Activated T-cell treated with anti-CD3 and anti-CD28 coated beads, Interleukin-2, amount 50 U/mL, for 1 hour (primary cell): ENCODE measurements at places on chromosomes 12 and 14.

DNA sequence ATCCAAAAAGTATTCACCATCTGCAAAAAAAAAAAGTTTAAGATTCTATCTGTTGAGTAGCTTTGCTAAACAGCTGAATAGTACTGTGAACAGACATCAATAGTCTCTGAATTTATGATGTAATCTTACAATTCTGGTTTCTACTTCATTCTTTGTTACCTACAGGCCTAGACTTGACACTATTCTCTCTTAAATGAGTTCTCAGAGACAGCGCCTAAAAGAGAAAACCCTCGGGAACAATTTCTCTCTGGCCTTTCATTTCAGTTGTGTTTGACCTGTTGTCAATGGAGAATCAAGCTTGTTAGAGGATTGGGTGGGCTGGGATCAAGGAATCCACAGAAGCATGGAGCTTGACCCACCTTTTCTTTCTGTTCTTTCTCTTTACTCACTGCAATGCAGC, 5.9 kb upstream of the TWF1 start:
- DNase-seq: no peak

- peak; percentile 59 for DNase-seq
Measured at GRCh38 chr14:104794099-104794498, 1.4 kb downstream of the AKT1 start.

GRCh38 chr14:32039401-32040030, 37.6 kb upstream of the ARHGAP5 start:
- no peak for DNase-seq

- no peak for DNase-seq
Measured at GRCh38 chr14:96698960-96699539, 98.1 kb upstream of the VRK1 start.

GRCh38 chr12:1324910-1325309, 269.5 kb downstream of the FBXL14 start:
- no peak for DNase-seq

DNA sequence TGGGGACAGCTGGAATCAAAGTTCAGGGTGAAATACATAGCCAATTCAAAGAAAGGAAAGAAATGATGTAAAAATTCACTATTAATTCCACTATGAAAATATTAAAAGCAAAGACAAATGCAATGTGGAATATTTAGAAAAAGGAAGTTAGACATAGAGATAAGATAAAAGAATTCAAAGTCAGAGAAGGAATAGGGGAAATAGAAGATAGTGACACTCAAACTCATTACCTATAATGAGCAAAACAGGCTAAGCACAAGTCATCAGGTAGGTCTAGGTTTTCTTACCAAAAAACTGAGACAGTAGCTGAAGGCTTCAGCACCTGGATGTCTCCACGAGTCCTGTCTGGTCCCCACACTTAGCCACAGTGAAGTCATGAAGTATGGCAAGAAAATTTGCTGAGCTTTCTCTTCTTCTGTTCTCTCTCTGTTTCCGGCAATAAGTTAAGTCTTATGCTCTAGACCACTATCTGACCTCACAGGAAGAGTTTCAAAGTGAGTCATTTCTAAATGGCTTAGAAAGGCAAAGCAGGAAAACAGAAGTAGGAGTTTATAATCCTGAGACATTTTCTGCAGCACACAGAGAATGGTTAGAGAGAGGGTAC, at the start of gene C3AR1:
C3AR1 (minus strand) TSS at position 369 of the 604 bp plus-strand sequence. CDS start 6,174 bp downstream, outside the sequence.
- DNase-seq: peak; percentile 47

DNA sequence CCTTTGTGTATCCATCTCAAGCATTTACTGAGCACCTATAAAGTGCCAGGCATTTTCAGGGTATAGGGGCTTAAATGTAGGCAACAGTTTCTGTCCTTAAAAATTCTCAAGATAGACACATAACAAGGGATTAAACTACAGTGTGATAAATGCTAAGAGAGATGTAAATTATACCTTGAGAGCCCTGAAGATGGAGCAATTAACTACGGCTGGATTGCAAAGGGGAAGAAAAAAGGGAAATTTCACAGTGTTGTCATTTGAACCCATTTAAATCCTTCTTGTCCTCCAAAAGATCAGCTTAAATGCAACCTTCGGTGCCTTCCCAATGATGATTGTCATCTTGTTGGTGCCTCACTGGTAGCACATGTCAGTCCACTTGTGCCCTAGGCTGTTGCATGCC, 11.5 kb upstream of the IL26 start:
- DNase-seq: no peak

GRCh38 chr14:69606258-69607184, 4.9 kb upstream of the SUSD6 start:
- DNase-seq: no peak

DNA sequence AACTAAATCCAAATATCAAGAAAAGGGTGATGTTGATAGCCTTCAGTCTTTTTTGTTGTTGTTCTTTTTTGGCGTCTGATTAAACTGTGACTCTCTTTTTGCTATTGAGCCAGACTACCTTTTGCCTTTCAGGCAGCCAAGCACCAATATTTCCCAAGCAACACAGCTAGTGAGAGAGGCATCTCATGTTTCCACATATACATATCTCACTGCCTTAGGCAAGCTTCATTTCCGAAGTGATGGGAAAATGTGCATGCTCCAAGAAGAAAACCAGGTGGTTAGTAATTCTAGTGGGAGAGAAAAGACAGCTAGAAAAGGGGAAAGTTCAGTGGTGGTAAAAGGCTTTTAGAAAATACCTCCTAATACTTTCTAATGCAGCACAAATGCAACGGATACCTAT, 277.7 kb downstream of the TMTC2 start:
- no peak for DNase-seq

DNA sequence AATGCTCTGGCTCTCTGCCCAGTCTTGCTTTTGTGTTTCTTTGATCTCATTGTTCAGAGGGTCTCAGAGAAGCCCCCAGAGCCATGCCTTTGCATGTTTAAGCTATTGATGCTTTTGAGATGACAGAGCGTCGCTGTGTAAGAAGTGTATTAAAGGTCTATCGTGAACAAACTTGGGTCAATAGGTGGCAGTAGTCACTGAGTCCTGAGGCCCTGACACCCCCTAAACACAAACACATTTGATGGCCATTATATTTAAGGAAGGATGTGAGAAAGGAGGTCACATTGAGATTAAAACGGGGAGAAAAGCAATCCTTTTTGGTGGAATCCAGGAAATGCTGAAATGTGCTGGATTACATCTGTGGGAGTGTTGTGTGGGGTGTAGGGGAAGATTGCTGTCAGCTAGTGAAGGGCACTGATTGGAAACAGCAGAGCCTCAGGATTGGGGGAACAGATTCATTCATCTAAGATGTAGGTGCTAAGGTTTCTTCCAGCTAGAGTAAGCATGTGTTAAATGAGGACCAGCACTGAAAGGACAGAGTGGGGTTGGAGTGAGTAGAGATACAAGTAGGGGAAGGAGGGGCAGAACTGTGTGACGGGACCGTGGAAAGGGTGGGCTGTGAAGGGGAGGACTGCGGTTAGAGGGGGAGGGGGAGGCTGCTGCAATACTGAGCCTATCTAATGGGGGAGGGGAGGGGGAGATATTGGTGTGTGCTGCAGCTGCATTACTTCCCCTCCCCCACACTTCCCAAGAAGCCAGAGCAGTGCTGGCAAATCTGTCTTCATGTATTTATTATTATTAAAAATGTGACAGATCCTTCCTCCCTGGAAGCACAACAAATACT, 12.7 kb downstream of the NGDN start:
- no peak for DNase-seq

- no peak for DNase-seq
Measured at GRCh38 chr12:58388261-58388660, 446.9 kb downstream of the ATP23 start.

GRCh38 chr12:76866726-76867125, 12.1 kb downstream of the CSRP2 start:
- no peak for DNase-seq

DNA sequence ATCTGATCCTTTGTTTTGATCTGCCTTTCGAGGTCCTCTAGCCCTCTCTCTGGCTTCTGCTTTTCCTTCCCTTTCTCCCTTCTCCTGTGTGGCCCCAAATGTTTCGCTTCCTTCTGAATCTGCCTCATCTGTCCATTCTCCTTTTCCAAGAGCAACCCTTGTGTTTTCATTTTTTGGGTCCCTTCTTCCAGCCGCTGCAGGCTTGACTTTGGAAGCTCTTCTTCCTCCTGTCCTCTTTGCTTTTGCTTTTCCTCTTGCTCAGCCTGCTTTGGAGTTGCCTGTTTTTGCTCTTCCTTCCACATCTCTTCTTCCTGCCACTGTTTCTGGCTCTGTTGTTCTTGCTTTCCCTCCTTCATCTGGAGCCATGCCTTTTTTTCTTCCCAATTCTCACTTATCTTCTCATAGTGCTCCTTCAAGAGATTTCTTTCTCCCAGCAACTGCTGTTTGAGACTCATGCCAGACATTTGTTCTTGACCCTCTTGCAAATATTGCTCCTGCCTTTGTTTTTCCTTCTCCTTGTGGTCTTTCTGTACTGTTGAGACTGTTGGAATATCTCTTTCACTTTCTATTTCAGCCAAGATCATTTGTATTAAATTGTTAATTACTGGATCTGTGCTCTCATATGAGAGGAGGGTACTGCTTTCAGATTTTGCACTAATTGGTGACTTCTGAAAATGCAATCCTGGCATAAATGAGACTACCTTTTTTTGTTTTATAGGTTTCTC, 42.4 kb downstream of the FAM186A start:
- no peak for DNase-seq

DNA sequence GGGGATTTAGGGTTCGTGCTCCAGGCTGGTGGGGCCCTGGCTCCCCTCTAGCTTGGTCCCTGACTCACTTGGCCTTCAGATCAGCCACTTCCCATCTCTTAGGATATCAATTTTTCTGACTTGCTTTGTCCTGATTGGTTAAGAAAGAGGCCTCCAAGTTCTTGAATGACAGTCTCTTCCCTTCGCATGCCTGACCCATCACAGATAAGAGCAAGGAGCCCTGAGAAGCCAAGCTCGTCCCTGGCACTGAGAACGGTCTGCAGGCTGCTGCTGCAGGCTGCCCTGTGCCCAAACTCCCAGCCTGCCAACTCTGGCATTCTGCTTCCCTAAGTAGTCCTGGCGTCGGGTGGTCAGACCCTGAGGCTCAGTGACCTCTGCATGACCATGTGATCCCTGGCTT, 794 bp upstream of the LRTM2 start:
- DNase-seq: no peak

DNA sequence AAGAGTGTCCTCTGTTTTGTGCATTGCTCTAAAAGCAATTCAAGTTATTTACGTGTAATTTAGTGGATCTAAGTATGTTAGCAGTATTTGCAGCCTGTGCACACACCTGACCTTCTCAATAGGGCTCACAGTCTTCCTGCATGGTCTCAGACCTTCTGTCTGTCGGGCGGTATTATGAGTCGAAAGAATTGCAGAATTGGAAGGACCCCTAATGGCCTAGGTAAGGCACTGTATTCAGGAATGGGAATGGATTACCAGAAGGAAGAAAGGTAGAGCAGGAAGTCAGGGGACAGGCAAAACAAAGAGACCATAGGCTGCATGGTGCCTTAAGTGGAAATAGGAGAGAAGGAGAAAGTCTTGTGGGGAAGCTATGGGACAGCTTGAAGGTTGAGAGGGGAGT, 341.6 kb downstream of the VRK1 start:
- no peak for DNase-seq

DNA sequence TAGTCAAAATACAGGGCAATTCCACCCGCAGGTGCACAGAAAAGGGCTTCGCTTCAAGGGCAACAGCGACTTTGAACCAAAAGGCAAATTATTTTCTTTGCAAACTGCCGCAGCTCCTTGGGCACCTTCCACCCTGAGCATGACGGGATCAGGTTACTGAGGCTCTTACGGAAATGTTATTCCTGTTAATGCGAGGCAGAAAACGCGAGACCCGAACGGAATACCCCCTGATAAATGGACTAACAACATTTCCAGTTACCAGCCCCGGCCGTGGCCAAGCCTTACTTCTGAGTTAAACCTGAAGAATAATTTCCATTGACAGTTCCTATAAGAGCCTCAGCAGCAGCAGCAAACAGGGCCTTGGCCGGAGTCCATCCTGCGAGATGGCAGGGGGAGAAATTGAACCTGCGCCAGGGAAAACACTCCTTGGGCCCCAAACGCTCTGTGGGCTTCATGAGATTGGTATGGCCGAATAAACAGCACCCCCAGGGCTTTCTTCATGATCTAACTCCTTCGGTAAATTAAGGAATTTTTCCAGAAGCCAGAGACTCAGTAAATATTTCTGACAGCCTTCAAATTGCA, 70.0 kb upstream of the DICER1 start:
- DNase-seq: no peak

DNA sequence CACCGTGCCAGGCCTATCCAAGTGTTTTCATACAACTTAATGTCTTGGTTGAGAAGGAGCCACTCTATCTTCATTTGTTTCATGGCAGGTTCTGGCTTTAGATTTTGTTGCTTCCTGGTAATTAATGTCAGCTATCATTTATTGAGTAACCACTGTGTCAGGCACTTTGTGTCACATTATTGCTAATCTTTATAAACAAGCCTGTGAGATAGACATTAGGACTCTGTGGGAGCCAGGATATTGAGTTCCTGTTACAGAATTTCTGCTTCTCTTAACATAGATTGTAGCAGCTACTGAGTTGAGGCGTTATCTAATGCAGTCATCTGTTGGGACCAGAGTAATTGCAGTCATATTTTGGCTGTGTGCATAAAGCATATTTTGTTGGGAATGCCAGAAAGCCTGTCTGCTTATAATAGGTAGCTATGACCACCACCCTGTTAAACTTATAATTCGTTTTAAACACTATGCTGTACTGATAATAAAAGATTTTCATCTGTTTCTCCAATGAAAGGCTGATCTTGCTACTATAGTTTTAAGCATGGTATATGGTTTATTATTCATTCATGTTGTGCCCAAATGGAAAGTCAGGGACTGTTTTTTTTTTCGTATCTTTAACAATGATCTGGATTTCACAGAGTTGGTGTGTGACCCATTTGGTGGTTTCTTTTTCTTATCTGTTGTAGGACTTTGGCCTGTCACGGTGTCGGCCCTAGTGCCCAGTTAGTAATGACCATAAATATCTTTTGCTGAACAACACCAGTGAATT, 432.6 kb downstream of the PCNX1 start:
- DNase-seq: no peak

DNA sequence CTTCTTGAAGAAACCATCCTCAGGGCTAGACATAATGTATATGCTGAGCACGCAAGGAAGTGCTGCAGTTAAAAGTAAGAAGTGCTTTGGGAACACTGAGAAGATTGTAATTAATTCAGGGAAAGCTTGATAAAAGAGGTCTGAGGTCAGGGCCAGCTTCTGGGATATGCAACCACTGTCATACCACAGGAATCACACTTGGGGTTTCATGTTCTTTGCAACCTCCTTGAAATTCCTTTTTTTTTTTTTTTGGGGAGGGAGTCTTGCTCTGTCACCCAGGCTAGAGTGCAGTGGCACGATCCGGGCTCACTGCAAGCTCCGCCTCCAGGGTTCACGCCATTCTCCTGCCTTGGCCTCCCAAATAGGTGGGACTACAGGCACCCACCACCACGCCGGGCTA, 6.9 kb downstream of the PAH start:
- DNase-seq: no peak

DNA sequence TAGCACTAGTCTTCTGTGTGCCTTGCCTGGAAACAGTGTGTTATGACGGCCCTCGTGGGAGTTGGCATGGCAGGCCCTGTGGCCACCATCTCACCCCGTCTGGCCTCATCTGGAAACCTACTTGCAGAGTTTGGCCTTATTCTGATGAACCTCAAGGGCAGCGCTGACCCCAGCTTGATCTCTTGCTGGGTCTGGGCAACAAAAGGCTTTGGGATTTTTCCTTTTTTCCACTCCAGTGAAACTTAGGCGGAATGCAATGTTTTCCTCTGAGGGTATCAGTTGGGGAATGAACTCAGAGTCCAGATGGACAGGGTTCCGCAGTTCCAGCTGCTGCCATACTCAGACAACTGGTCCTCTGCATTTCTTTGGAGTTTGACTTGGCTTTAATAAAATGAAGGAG, 15.9 kb downstream of the CACNA1C start:
- no peak for DNase-seq

- DNase-seq: no peak
Measured at GRCh38 chr14:63578300-63578699, 35.1 kb upstream of the PPP2R5E start.
